Lower leg skin (tissue), 4 donors: ENCODE measurements at places on chromosomes 12 and 14. TPM values are rescaled to one million over a fixed set of nuclear protein-coding genes. Genes with fewer than 3 reads are reported as not detected.

- no peak for DNase-seq
These were observed 35.6 kb downstream of the RPS29 start for GRCh38 chr14:49550286-49551184.

RIMBP2 gene
- total RNA-seq: 1.5 TPM

MAP1LC3B2 gene
- 2.1 TPM for total RNA-seq

DNA sequence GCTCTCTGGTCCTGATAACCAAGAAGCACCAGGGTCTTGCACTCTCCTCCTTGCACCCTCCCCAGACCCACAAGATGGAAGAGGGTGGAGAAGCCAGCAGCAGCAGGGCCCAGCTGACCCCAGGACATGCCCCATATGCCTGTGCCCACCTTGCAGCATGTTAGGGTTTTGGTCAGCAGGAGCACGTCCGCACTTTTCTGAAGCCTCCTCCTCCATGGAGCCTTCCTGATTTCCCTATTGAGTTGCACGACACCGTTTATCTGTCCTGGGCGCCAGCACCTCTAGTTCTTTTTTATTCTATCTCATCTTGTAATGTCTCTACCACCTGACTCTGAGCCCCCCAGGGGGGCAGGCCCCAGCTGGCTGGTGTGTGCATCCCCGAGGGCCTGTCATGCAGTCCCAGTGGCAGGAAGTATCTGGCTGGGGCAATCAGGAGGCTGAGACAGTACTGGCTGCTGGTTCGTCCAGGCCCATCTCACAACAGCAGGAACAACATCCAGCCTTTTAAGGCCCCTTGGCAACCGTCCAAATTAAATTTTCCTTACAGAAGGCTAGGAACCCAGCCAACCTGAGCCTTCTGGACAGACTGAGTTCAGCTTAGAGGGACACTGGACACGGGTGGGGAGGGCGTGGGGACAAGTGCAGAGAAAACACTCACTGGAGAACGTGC lies 39.6 kb downstream of the CCDC85C start:
- no peak for DNase-seq

PRICKLE1 gene
- 39.8 TPM for total RNA-seq

METTL17 gene
- total RNA-seq: 110 TPM

- no peak for DNase-seq
These were observed 73.1 kb upstream of the MYL2 start for GRCh38 chr12:110993434-110993833.

GRCh38 chr12:101608301-101609133 lies 13.7 kb downstream of the MYBPC1 start:
- peak; percentile 33 for DNase-seq

DNA sequence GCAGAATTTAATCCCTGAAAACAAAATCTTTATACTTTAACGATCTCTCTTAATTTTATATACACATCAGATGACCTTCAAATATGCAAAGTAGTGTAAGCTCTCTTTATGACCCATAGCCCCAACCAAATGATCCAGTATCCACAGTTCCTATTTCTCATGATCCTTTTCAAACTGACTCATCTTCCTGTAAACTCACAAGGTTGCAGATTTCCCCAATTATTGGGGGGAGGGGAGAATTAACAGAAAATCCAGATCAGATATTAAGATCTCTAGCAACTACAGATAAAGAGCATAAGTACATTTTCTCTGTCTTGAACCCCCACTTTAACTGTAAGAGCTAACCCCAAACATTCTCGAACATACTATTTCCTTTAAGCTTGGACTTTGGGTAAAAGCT lies 12.5 kb downstream of the GNS start:
- DNase-seq: no peak

DNA sequence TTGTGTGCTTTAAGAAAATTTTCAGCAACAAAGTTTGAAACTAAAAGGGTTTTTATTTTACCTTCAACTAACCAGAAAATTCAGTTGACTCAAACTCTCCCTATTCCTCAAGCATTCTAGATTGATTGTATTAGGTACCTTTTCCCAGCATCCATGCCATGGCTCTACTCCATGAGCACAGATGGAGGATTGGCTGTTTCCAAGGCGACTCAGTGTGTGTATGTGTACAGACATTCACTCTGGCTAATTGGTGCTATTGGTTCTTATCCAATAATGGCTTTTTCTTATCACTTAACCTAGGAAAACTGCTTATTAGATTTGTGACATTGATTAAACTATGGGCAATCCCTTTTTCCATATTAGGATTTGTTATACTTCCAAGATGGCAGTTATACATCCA lies 202.6 kb downstream of the ANO6 start:
- no peak for DNase-seq

DNA sequence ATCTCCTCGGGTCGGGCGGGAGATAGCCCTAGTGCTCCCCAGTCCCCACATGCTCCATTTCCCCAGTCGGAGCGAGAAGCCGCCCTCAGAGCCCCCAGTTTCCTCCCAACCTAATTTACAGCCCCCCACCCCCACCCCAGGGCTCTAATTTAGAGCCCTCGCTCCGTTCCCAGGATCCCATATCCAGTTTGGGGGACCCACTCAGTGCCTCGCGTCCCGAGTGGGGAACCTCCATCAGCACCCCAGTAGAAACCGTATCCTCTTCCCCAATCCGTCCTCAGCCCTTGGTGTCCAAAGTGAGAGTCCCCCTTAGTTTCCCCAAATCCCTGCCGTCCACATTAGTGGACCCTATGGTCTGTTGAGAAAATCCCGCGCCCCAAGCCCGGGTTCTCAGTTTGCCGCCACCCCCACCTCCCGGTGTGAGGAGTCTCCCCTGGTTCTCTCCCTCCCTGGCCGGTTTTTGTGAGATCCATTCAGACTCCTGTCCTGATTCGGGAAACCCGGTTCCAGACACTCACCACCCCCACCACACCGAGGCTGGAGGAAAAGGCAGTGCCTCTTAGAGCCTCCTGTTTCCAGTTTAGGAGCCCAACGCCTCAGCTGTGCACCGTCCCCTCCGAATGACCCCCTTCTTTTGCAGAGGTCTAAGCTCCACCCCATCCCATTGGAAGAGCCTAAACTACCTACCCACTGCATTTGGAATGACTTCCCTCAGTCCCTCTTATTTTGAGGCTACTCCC lies 809 bp upstream of the MSI1 start:
- no peak for DNase-seq

DNA sequence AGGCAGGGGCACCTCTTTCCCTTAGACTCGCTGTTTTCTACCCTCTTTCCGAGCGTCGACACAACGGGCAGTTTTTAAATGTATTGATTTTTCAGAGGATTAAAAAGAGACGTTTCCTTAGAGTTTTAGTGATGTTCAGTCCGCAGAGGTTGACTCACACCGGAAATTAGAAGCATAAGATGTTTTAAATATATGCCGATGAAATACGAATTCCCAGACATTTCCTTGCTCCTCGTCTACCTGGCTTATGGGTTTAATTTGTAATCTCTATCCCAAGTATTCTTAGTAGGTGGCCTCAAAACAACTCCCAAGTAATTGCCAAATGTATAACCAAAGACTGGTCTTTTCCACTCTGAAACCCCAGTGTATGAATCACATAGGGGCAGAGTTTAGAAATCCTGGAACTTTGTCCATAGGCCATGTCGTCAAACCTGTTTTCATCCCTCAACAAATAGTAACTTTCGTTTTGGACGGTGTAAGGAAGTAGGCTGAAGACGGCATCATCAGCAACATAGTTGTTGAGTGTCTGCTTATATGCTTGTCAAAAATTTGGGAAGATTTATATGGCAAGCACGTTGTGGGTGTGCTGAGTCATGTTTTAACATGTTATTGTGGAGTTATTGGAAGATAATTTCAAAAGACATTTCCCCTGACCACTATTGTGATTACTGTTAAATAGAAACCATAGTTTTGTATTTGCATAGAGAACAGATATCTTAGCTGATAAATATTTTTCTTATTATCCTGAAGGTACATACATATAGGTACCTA lies 824 bp downstream of the TBK1 start:
- no peak for DNase-seq

GRCh38 chr12:82414926-82415325 lies 56.6 kb downstream of the METTL25 start:
- DNase-seq: no peak

WSCD2 gene
- 0.63 TPM for total RNA-seq

DNA sequence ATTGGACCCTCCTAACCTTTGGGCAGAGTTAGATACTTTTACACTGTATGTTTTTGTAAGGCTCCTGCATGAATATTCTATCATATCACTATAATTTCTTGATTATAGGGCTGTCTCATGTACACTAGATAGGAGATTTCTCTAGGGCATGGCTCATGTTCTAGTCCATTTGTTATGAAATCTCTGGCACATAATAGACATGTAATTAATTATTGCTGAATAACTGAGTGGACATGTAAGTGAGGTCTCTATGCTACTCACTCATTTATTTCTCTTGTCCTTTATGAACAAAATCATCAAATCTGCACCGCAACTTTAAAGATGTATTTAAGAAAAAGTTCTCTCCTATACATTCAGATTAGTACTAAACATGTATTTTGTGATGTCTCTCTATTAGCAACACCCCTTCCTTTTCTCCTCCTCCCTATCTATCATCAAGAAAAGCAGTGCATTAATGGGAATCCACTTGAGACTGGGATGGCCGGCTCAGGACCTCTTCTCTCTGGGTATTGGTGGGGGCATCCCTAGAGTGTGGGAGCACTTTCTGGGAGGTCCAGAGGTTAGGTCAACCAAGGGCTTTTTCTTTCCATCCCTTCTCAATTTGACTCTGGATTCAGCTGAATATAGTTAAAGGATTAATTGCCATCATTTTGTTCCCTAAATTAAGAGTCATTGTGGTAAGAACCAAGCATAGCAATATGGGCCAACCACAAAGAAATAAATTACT lies 168.0 kb upstream of the HMGA2 start:
- no peak for DNase-seq

- no peak for DNase-seq
These were observed 33.4 kb downstream of the R3HDM2 start for GRCh38 chr12:57397441-57397840.

DNA sequence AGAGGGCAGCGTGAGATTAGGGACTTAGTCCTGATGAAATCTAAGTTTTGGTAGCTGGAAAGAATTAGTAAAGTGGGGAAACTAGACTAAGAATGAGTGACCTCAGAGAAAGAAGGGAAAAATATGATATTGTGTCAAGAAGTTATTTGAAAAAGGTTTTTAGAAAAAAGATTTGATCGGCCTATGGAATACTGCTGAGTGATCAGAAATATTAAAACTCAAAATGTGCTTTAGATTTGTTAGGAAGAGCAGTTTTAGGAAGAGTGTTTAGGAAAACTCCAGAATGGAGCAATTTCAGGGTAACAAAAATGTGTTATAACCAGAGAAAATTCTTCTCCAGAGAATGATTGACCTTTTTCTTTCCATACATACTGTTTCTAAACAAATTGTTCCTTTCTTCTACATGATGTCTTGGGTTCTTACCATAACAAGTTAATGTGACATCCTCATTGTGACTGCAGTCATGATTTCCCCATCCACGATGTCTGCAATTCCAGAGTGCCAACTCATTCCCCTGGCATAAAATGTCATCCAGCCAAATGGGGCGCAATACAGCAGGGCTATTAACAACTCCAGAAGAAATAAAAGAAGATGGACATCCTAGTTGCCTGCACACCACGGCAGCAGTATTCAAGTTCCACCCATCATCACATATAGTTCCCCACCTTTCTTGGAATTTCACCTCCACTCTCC lies 11.8 kb downstream of the CD163L1 start:
- DNase-seq: no peak

- DNase-seq: no peak
These were observed 132.2 kb upstream of the TMTC2 start for GRCh38 chr12:82554529-82554928.

- no peak for DNase-seq
These were observed 75.6 kb downstream of the NEDD1 start for GRCh38 chr12:96982671-96983070.

DNA sequence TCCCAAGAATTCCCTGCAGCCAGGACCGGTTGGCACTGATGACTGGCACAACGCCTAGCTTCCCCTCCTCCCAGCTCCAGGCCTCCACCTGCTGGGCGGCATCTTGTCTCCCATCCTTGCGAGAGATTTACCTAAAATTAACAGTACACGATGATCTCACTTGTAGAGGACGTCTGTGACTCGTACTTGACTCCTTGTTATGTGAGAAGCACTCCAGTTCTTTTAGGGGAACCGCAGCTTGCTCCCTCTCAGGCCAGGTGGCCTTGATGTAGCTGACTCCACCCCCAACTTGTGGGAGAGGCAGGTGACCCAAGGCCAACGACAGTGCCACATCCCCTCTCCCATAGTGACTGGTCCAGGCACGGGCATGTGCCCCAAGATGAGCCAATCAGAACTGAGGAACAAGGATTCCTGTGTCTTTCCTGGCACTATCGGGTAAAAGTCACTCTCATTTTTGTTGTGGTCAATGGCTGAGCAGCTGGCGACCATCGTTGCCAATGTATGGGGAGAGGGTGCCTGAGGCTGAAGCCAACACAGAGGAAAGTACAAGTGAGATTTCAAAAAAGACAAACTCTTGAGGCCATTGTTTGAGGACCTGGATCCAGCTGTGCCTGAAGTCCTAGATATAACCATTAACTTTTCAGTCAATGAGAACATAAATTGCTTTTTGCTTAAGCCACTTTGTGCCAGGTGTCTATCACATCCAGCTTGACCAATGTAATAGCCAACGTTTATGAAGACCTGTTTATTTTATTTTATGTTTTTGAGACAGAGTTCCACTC lies 208.7 kb downstream of the RBM19 start:
- no peak for DNase-seq

- DNase-seq: no peak
These were observed 915.4 kb upstream of the FBXO33 start for GRCh38 chr14:40347675-40348074.

TMEM253 gene
- not detected for total RNA-seq

DNA sequence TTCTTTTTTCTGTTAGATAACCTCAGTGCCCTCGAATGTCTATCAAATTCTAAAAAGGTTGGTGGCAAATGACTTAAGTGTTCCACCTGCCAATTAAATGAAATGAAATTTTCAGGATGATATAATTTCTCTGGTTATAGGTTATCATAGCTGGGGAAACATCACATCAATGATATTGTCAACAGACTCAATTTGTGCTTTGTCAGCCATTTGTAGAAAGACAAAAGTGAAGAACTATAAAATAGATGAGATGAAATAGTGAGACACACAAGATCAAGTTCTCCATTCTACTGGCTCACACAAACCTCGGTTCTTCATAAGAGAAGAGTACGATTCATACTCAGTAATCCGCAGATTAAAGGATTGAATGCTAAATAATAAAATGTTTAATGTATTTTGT lies 1443.2 kb upstream of the FLRT2 start:
- DNase-seq: no peak

PPP1R1A gene
- 1.3 TPM for total RNA-seq

DNA sequence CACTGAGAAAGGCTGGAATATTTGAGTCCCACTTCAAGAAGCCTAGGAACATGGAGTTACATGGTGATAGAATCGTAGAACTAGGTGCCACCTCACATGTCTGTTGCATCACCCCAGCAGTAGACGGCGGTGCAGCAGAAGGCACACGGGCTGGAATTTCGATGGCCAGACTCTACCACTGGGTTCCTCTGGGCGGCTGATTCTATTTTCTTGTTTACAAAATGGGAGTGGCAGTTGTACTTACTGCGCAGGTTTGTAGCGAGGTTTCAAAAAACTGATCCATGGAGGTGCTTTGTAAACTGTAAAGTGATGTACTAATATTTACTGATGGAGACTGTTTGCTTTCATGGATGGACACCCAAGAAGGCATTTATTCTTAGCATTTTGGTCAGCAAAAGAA lies 45.7 kb downstream of the WDR20 start:
- no peak for DNase-seq

SMCO2 gene
- not detected for total RNA-seq
